Daoy (cell line): ENCODE measurements at places on chromosomes 2 and 18. TPM values are rescaled to one million over a fixed set of nuclear protein-coding genes. Genes with fewer than 3 reads are reported as not detected.

Gene OSR1
- total RNA-seq: 0.06 TPM in 1 of 2 replicates, not detected in the other

Gene NYAP2
- not detected in 2 replicates for total RNA-seq

Gene BARD1
- total RNA-seq: 20.8 and 28.2 TPM in 2 replicates

Gene SCG2
- 0.95 and 3.0 TPM in 2 replicates for total RNA-seq

Gene NEU2
- total RNA-seq: not detected in 2 replicates

Gene DSG1
- total RNA-seq: not detected in 2 replicates

Gene KCNE4
- 0.77 and 2.0 TPM in 2 replicates for total RNA-seq

Gene REG3G
- not detected in 2 replicates for total RNA-seq

Gene AGXT
- total RNA-seq: not detected in 2 replicates

Gene B3GNT2
- total RNA-seq: 17.8 and 20.0 TPM in 2 replicates

Gene SFTPB
- total RNA-seq: not detected in 2 replicates

Gene VWA3B
- 0.77 TPM in 1 of 2 replicates, not detected in the other for total RNA-seq

Gene REG1B
- not detected in 2 replicates for total RNA-seq

- DNase-seq: no peak
These were observed 23.2 kb downstream of the ADNP2 start for GRCh38 chr18:80132180-80132812.

- DNase-seq: no peak
These were observed 14.6 kb downstream of the THNSL2 start for GRCh38 chr2:88184762-88185161.

DNA sequence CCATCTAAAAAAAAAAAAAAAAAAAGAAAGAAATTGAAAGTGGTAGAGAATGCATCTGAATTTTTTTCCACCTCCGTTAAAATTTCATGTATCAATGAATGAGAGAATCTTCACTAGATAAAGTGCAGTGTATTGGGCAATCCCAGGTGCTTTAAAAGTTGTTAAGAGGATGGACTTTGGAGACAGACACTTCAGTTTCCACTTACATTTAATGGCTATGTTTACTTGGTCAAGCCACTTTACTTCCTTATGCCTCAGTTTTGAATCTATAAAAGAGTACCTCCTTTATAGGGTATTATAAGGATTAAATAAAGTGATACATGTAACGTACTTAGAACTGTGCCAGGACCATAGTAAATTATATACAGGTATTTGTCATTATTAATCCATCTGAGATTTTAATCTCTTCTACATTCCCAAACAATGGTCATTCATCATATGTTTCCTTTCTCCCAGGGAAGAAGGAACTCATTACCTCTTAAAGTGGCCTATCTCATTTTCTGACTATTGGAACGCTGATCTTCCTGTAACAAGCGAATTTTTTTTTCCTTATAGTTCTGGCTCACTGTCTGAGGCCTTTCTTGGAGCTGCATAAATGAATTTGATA is 29.1 kb upstream of the TANK start:
- DNase-seq: no peak

DNA sequence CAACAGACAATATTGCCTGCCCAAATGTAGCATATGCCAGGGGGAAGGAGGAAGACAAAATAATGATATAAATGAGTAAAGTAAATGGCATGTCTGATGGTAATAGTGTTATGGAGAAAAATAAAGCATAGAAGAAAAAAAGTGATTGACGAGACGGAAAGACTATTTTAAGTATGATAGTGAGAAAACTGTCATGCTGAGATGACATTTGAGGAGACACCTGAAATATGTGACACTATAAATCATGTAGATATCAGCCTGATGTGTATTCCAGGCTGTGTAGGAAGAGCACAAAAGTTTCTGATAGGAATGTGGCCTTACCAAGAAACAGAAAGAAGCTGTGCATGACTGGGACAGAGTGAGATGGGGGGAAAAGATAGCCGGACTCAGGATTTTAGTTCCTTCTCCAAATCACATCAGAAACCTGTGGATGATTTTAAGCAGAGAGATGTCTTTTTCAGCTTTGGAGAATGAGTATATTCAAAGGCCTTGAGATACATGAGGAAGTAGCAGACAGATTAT is 387.3 kb upstream of the SYT4 start:
- DNase-seq: no peak

- DNase-seq: no peak
These were observed 20.9 kb downstream of the SLC39A10 start for GRCh38 chr2:195677884-195678283.

- DNase-seq: no peak
These were observed 37.1 kb downstream of the TEX51 start for GRCh38 chr2:126935774-126936173.

DNA sequence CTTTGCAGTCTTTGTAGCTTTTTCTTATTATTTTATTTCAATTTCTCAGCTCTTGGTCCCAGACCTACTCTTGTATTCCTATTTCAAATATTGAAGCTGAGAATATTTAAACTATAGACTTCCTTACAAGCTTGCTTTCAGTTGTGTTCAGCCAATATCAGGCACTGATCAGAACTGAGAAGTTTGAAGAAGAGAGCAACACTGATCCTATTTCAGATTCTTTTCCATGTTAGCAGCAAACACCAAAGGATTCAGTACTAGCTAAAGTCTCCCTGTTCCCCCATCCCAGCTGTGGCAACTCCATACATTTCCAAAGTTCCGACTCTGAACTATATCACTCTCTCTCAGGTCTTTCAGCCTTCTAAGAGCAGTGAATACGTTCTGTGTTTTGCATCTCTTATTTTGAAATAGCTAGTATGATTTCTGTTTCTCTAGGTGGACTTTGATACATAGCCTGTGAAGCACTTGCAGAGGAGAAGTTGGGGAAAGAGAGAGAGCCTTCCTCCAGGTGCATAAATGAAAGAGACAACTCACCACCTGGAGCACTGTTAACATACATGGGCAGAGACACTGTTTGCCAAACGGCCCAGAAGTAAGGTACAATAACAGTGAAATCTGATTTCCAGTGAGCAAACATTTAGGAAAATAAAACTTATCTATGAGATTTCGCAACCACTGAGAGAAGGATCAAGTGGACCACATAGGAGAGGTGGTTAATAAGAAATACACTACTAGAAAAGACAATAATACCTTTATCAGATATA is 135.0 kb upstream of the ZNF804A start:
- no peak for DNase-seq

GRCh38 chr2:59312029-59312428 is 1070.9 kb upstream of the FANCL start:
- no peak for DNase-seq

DNA sequence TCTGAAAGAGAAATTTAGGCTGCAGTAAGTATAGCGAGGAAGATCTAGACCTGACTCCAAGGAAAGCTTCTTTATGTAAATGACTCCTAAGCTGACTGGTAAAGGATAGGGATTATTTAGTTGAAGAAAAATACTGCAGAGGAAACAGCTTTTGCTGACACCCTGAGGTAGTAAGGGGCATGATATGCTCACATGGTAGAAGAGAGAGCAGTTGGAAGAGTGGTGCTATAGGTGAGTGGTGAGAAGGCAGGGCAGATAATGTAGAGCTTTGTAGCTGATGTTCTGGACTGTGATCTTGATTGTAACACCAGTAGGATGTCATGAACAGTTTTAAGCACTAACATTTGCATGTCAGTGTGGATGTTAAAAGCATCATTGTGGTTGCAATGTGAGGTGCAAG is 639.1 kb upstream of the SLC39A10 start:
- DNase-seq: no peak

GRCh38 chr2:75798569-75798968 is 87.9 kb upstream of the GCFC2 start:
- DNase-seq: no peak

DNA sequence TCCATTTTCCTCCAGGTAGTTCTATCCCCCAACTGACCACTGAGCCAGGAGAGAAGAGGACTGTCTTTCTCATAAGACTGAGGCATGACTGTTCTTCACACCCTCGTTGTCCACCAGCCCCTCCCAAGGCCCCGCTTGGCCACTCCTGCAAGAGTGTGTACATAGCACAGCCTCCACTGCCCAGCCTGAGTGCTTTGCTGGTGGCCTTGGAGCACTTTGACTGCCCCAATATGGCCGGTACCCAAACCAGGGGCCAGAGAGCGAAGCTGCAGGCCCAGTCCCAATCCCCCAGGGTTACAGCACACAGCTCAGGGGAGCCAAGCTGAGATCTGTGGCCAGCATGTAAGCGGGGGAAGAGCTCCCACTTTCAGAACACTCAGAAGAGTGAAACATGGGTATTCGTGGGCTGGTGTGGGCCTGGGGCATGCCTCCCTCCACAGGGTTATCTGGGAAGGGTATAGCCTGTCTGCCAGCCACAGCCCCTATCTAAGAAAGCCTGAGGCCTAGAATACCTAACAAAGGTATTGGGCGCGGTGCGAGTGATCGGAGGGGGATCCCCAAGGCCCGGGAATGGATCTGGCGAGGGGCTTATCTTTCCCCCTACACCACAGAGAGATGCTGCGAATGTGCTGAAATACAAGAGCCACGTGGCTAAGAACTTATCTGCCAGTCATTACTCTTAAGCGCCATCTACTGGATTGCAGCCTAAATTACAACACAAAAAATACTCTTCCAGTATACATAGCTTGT is 163.8 kb downstream of the WDPCP start:
- DNase-seq: peak; percentile 47

- DNase-seq: no peak
These were observed 22.5 kb downstream of the EPAS1 start for GRCh38 chr2:46319711-46320110.

GRCh38 chr2:226098861-226099745 is 699.6 kb downstream of the NYAP2 start:
- no peak for DNase-seq

- DNase-seq: no peak
These were observed 111.3 kb downstream of the EML6 start for GRCh38 chr2:54834721-54835120.

DNA sequence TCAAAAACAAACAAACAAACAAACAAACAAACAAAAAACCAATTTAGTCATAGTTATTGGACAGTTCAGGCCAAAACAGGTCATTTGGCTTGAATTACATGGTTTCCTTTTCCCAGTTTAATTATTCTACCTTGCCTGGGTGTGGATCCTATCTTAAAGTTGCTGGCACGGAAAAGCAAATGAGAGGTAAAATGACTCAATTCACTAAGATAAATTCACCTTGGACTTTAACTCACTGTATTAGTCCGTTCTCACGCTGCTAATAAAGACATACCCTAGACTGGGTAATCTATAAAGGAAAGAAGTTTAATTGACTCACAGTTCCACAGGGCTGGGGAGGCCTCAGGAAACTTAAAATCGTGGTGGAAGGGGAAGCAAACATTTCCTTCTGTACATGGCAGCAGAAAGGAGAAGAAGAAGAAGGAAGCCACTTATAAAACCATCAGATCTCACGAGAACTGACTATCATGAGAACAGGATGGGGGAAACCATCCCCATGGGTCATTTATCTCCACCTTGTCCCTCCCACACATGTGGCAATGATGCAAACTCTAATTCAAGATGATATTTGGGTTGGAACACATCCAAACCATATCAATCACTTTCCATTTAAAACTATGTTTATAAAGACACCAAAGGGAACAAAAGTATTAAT is 22.5 kb upstream of the TRAPPC8 start:
- no peak for DNase-seq

DNA sequence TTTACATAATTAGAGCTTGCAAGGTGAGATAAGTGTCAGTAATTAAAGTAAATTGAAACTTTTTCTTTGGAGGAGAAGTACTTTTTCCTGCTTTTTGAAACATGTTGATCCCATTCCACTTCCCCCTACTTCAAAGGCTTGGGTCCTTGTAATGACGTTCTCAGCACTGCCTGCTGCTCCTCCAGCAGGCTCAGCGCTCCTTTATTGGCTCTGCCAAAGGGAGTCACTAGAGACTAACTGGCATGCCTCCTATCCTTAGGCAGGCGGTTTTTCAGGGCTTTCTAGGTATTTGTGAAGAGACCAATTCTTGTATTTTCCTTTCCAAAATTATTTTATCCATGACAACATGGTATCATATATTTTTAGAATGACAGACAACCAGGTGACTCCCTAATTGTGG is 43.9 kb upstream of the ACADL start:
- no peak for DNase-seq

GRCh38 chr2:67374481-67374880 is 22.7 kb upstream of the ETAA1 start:
- no peak for DNase-seq
